H9 (cell line): ENCODE measurements at places on chromosomes 16 and 17. TPM values are rescaled to one million over a fixed set of nuclear protein-coding genes. Genes with fewer than 3 reads are reported as not detected.

DNA sequence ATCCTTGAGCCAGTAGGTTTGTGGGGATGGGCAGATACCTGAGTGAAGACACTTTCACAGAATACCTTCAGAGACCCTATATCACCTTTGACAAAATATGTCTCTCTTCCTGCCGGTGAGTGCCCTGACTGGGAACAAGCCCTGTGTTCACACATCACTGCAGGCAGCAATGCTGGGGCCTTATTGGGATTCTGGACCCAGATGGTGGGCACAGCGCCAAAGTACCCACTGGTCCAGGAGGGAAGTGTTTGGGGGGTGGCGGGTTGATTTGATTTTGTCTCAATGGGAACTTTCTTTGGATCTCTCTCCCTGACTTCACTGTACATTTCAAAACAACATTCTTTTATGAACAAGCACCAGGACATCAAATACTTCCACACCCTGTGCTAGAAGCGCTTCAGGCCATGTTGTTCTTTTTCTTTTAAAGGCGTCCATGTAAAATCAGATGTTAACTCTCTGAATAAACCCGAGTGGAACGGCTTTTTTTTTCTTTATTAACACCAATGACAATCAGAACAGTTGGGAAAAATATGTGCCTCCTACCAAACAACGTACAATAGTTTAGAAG lies 62.4 kb upstream of the AKTIP start:
- peaks cover 7% of the 10 kb centered on the region; the same call in 1 of the 2 replicates for H3K4me1 ChIP-seq
- no peak overlapping the region for H3K27ac ChIP-seq

GRCh38 chr17:80005360-80006338 lies 30.0 kb downstream of the TBC1D16 start:
- H3K4me1 ChIP-seq = no peaks in the 10 kb centered on the region
- peaks cover 15% of the 10 kb centered on the region; the same call in 2 of the 3 replicates for H3K36me3 ChIP-seq
- DNase-seq = peak; percentile 80
- H3K27me3 ChIP-seq = no peaks in the 10 kb centered on the region
- H3K27ac ChIP-seq = no peak overlapping the region

- no peaks in the 10 kb centered on the region for H3K27me3 ChIP-seq
- no peak overlapping the region for H3K27ac ChIP-seq
- H3K36me3 ChIP-seq = no peaks in the 10 kb centered on the region
Observed at GRCh38 chr16:1469693-1470201, 5.1 kb downstream of the CLCN7 start.

GRCh38 chr16:50326835-50327465 lies 41.8 kb downstream of the BRD7 start:
- DNase-seq = peak; percentile 33
- peaks cover 54% of the 10 kb centered on the region for H3K36me3 ChIP-seq
- no peaks in the 10 kb centered on the region for H3K4me1 ChIP-seq
- H3K27ac ChIP-seq = no peak overlapping the region
- H3K4me3 ChIP-seq = no peak overlapping the region

DNA sequence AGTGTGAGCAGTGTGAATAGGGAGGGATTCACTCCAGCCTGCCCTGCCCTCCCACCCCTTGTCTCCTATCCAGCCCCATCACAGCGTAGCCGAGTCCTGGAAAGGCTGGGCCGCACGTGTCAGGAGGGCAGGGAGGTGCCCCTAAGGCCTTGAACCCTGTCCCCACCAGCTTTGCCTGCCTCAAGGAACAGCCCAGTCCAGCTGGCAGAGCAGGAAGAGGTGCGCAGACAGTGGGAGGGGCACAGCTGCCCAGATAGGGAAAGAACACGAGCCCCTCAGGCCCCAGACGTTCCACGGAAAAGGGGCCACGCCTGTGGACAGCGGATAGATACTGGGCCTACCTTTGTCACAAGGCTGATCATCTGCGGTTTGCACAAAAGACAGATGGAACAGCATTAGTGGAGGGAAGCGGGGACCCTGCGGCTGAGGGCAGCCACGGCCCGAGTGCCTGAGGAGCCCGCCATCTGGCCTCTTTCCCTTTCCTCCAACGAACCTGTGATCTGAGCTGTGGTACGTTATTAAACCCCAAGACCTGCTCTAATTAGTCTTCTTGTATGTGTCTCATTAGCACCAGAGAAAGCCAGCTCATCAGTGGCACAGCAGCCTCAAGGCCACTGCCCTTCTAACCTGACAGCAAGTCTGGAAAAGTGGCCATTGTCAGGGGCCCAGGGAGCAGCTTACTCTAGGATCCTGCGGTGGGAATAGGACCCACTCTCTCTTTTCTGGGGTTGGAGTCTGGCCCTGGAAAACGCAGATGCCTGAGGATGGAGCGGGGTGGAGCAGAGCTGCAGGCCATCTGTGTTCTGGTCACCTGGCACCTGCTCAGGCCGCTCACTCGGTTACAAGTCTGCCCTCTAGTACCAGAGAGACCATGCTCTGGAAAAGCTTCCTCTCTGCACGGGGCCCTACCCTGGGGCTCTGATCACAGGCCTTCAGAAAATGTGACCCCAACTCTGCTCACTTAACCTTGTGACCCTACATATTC lies 16.3 kb downstream of the MPP3 start:
- no peaks in the 10 kb centered on the region for H3K4me1 ChIP-seq
- peaks cover 7% of the 10 kb centered on the region; the same call in 1 of the 2 replicates for H3K36me3 ChIP-seq
- no peaks in the 10 kb centered on the region for H3K27me3 ChIP-seq
- H3K4me3 ChIP-seq = no peak overlapping the region
- H3K27ac ChIP-seq = no peak overlapping the region
- DNase-seq = no peak

- DNase-seq = no peak
- no peak overlapping the region for H3K4me3 ChIP-seq
- no peaks in the 10 kb centered on the region for H3K36me3 ChIP-seq
- H3K27me3 ChIP-seq = no peaks in the 10 kb centered on the region
- H3K4me1 ChIP-seq = no peaks in the 10 kb centered on the region
Observed at GRCh38 chr17:78284146-78284545, 52.7 kb downstream of the TMEM235 start.

- peak; percentile 96 for DNase-seq
- peak overlapping the region; percentile 9; the same call in 1 of the 3 replicates for H3K4me3 ChIP-seq
- peaks cover 39% of the 10 kb centered on the region for H3K36me3 ChIP-seq
- peak overlapping the region; percentile 26 for H3K27ac ChIP-seq
Observed at GRCh38 chr17:49035470-49036269, 38.5 kb downstream of the IGF2BP1 start.

The OR4D1 gene
- total RNA-seq = 0.11 and 0.15 TPM in 2 replicates
